Activated naive CD4-positive, alpha-beta T cell (primary cell): ENCODE measurements at places on chromosomes 2 and 18.

DNA sequence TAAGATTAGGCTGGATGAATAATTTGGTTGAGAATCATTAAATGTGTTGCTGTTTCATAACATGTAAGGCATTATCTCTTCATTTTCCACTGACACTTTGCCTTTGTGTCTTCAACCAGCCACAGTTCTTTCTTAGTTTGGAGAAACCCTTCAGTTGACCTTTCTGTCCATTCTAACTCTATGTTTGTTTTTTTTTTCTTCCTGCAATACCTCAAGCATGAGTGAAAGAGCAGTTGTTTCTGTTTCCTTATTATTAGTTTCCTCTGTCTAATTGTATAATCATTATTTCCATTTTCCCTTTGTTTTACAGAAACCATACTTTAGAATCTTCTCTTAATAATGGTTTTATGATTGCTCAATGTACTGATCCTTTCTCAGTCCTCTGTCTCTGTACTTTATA lies 25.6 kb downstream of the HADHB start:
- no peak for DNase-seq

DNA sequence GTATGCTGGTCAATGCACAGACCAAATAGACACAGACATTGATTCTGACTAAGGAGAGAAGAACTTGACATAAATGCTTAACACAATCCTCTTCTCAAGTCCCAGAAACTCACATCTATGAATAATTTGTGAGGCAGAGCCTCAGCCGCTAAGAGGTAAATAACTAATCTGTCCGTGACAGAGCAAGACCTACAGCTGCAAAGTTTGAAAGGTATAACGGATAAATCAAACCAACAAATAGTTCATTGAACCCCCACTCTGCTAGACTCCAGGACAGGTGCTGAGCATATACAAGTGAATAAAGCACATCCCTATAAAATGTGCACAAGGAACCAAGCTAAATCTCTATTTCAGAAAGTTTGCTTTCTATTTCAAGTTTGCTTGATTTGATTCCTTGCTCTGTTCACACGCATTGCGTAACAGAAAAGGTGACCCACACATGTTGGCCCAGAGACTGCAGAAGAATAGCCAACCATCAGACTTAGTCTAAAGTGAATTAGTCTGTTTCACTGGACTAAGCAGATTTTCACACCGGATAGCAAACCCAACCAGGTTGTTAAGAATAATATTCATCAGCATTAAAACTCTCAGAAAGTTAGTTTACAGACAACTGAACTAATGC lies 51.7 kb downstream of the NCKAP5 start:
- DNase-seq: no peak

- DNase-seq: no peak
Measured at GRCh38 chr18:55841314-55841713, 253.3 kb upstream of the TCF4 start.

DNA sequence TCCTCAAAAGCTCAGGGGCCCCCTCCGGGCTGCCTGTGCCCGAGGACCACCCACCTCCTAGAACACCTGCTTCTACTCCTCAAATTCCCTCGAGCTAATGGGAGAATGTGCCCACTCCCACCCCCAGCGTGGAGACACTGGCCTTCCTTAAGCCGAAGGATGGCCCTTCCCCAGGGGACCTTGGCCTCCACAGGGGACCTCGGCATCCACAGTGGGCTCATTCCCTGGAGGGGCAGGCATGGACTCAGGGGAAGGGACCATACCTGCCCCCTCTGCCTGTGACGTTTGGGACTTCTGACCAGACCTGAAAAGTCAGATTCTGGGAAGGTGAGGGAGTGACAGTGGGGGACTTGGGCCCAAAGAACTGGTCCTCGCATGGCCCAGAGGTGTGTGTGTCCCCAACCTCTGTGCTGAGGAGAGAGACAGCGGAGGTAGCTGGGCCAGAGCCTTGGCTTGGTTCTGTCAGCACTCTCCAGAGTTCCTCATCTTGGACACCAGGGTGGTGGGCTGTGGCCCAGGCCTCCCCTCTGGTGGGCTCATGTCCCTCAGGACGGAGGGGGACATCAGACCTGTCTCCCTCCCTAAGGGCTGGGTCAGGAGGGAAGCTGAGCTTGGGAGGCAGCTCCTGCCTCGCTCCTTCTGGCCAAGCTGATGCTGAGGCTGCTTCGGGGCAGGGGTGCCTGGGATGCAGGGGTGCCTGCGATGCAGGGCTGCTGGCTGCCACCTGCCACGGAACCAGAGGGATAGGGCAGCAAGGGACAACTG lies 240.4 kb downstream of the HAUS1 start:
- DNase-seq: no peak

DNA sequence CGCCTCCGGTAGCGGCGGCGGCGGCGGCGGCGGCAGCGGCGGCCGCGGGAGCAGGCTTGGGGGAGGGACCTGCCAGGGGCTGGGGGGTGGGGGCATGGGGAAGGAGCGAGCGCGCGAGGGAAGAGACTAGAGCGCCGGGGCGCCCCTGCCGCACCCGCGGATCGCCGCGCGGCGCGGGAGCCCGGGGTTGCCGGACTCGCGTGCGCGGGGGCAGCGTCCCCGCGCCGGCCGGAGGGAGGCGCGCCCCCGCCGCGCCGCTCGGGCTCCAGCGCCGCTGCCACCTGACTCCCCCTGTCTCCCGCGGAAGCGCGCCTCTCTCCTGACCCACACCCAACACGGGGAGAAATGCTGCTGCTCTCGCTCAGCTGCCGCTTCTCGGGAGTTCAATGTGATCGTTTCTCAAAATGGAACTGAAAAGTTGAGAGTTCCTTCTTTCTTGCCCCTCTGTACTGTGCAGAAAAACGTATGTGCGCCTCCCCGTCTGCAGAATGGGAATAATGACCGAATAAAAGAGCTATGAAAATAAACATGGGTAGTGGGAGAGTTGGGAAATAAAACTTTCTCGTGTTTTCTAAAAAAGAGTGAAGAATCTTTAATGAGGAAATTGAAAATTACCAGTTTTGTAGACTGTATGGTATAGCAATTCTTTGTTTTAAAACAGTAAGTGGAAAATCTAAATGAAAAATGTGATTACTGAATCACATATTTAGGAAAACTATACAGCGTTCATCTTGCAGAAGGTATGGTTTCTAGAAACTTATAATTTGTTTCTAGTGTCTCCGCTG lies 455 bp upstream of the TLK1 start:
- DNase-seq: peak; percentile 52

- no peak for DNase-seq
Measured at GRCh38 chr2:102839668-102840388, 78.0 kb downstream of the TMEM182 start.
